Activated T-cell treated with anti-CD3 and anti-CD28 coated beads for 4 hours (primary cell): ENCODE measurements at places on chromosomes 7 and 10.

DNA sequence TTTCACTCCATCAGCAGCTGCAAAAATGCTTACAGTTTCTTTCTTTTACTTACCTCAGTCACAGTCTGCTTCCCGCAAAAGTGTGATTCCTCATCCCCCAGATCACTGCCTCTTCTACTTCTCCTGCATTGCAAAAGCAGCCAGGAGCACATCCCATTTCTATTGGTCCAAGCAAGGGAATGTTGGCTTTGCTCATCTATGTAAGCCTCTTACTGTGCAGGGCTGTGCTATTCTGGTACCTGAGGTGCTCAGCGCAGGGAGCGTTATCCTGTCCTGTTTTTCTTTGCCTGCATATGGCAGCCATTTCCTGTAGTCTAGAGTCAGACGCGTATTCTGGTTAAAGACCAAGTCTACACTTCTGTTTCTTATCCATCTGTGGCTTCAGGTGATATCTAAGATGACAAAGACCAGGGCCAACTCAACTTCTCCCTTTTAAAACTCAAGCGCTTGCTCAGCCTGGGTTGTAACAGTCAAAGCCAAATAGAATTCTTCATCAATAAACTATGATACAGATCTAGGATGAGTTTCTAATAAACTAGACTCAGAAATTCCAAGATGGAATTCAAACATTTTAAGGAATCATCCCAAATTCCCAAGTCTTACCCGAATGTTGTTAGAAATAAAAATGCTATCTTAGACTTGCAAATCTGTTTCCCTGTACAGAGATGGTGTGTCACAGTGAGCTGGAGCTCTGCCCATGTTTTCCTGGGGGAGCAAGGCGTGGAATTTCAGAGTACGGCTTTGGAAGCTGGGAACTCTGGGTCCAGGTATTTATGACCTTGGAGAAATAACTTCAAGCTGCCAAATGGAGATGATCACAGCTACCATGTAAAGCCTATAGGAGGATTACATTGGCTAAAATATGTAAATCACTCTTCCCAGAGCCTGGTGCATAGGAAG, 6.1 kb upstream of the RBM17 start:
- DNase-seq = no peak

DNA sequence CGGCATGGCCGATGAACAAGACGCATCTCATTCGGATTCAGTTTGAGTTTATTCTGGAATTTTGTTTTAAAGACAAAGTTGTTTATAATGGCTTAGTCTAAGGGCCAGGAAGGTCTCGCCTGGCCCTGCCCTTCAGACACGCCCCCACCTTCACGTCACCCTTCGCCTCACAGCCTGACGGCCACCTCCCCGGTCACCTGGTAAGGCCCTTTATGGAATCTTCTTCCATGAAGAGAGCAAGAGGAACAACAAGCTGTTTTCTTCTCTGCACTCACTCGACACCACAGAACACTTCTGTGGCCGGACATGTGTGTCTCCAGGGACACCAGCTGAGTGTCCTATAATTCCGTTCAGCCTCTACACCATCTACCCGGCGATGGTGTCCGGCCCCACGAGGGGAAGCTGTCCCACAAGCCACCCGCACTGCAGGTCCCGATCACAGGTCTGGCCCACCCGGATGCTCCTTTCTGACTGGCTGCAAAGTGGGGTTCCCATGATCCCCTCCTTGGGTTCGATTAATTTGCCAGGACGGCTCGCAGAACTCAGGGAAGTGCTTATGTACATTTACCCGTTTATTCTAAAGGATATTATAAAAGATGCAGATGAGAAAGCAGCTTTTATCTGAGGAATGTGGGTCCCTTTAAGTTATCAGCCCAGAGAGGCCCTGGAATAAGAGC, 17.4 kb upstream of the KNDC1 start:
- DNase-seq = no peak

GRCh38 chr10:59631882-59632807, 77.5 kb downstream of the SLC16A9 start:
- DNase-seq = no peak

- no peak for DNase-seq
Measured at GRCh38 chr10:31147210-31147608, 115.5 kb upstream of the ZNF438 start.

DNA sequence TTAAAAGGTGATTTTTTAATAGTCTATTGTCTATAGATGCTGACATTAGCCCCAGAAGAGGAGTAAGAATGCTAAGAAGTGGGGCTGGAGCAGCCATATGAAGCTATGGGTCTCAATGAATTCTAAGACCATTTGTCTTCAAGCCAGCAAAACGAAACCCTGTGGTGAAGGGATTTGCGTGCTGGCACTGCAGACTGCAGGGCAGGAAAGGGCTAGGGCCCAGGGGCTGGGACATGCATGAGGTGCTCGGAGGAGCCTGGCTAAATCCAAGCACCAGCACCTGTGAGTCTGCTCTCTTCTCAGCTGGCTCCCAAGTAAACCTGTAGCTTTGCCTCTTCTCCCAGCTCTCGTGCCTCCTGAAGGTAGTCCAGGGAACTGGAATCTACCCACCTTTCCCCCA, 1.3 kb upstream of the NDST2 start:
- DNase-seq = no peak

DNA sequence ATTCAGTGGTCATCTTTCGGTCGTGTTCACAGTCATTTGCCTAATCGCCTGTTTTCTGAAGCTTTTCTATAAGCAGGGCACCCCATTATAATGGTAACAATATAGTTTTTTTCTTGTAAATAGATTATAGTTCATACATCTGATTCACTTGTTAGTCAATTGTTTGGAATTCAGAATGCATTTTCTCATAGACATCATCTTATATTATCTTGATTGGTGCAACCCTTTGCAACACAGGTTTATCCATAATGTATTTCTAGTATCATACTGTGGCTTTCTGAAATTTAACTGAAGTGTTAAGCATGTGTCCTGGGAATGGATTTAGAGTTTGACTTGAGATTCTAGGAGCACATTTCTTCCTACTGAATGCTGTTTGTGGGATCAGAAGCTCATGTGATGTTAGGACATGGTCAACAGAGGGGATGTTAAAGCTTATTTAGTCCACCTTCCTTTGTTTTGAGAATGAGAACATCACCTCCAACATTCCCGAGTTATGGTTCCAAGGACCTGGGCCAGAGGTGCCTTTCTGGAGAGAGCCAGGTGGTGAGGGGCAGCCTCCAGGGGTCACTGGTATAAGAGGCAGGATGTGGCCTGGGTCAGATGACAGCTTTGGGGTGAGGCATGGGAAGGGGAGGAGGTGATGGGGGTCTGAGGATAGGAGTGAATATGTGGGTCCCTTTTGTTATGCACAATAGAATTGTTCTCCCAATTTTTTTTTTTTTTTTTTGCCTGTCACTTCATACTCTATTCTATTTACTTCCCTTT, 415.6 kb downstream of the EXOC4 start:
- DNase-seq = no peak

GRCh38 chr10:75941223-75941801, 509.9 kb downstream of the LRMDA start:
- no peak for DNase-seq

DNA sequence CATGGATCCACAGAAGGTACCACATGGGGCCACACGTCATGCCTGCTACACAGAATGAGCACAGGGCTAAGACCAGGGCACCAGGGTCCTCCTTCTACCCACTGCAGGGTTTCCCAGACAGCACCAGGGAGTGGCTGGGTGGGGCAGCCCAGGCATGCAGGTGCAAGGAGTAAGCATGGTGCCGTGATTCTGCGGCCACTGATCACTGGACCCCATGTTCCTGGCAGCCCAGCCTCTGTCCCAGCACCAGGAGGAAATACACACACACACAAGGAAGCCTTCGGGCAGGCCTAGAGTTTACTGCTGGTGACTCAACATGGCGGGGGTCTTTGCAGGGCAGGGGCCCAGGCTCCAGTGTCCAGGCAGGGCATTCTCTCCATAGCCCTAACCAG, 13.9 kb downstream of the ATP6V1F start:
- DNase-seq = no peak

DNA sequence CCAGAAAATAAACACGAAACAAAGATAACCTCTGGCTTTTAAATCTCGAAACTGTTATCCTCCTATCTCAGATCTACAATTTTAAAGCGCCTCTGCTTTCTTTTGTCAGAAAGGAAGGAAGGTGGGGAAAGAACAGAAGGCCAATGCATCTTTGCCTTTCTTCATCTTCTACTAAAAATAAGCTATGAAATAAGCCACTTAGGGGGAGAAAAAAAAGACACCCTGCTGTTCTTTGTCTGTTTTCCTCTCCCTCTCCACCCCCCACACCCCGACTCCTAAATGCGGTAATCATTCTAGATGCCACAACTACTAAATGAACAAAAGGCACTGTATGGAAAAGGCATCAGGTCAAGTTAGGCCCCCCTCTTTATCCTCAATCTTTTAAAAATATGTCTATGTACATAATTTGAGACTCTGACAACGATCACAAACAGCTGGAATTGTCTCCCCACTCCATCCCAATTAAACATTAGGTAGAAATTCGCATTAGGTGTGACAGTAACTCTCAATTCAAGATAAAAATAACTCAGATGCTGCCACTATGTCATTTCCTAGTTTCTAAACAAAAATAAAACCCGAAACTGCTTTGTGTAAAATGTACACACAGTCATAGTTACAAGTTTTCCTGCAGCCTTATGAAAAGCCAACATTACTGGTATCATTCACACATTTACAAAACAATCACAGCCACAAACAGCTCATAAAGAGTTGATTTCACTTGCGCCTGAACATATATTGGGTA, 2.4 kb downstream of the UBE2H start:
- DNase-seq = no peak

DNA sequence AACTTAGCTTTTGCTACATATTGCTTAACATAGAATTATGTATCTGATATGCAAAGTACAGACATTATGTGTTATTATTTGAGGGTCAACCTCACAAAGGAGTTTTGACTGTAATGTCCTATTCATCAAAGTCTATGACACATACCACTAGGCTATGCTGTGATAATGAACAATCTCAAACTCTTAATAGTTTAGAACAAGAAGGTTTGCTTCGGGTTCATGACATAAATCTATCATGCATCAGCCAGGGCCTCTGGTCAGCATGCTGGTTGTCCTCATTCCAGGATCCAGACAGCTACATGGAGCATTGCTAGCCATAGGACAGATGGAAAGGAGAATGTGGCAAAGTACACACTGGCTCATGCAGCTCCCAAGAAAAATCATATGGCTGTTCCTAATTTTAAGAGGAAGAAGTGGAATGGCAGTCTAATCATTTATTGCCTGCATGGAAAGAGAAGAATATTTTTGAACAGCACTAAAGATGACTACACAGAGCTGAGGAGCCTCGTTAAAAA, 332.1 kb downstream of the GPR158 start:
- DNase-seq = no peak

DNA sequence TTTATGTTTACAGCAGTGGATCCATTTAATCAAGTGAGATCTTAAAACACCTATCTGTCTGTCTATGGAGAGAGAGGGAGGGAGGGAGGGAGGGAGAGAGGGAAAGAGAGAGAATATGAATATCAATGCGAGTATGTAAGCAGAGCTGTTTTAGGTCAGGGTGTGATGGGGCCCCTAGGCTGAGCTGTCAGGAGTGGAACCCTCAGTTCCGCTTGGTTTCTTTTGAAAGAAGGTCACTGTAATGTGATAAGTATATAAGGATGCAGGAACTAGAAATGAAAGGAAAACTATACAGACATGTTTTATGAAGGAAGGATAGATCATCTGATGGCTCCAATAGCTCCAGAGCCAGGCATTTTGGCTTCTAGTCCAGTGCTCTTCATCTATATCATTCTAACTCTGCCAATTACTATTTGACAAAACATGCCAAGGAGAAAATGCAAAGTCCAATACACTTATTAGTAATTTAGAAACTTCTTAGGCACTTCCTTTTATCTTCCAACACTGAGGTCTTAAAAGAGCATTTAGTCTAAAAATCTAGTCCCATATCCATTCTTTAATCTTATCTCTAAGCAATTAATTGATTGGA, 70.3 kb downstream of the NRCAM start:
- DNase-seq = no peak

- DNase-seq = no peak
Measured at GRCh38 chr7:98224701-98225181, 13.5 kb downstream of the BHLHA15 start.

DNA sequence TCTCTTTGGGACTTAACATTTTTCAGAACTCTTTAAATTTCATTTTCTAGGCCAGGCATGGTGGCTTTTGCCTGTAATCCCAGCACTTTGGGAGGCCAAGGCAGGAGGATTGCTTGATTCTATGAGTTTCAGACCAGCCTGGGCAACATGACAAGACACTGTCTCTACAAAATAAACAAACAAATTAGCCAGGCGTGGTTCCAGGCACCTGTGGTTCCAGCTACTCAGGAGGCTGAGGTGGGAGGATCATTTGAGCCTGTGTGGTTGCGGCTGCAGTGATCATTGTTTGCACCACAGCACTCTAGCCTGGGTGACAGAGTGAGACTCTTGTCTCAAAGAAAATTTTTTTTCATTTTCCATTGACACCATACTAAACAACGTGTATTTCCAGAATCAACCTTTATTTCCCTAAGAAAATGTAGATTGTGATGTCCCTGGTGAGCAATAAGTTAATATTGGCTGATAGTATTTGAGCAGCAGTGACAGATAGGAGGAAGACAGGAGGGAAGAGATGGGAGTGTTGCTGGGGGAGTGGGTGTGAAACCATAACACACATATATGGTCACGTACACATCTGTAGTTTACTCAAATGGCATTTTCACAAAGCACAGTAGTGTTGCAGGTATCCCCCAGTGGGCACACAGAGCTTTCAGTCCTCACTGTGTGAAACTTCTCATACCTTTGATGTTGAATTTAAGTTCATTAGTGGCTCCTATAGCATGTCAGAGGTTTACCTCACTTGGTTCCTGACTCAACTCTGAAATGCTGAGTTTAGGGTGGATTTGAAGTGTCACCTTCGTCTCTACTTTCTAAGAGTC, 205.6 kb downstream of the AUTS2 start:
- DNase-seq = no peak

DNA sequence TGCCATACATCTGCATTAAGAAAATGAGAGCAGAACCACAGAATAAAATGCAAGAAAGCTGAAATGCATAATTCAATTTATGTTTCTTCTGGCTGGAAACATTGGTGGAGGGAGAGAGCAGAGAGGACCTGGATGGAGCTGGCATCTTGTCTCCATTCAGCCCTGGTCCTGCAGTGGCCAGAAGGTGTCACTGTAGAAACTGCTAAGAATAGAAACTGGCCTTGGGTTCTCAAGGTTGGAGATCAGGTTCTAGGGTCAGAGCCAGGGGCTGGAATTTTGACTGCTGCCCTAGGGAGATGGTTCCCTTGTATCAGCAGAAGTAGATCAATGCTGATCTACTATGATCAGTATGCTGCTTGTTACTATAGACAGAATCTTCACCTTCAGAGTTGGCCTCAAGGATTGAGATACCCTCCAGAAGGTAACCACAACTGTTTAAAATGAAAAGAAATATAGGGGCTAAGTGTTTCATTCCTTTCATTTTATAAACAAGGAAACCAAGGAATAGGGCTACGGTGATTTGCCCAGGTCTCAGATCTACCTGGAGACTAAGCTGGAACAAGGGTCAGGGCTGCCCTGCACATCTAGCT, 13.1 kb downstream of the TAS2R41 start:
- no peak for DNase-seq

GRCh38 chr10:80465451-80465835, 11.3 kb downstream of the TSPAN14 start:
- DNase-seq = no peak
